ENCODE measurements at places on chromosomes 2 and 18.

DNA sequence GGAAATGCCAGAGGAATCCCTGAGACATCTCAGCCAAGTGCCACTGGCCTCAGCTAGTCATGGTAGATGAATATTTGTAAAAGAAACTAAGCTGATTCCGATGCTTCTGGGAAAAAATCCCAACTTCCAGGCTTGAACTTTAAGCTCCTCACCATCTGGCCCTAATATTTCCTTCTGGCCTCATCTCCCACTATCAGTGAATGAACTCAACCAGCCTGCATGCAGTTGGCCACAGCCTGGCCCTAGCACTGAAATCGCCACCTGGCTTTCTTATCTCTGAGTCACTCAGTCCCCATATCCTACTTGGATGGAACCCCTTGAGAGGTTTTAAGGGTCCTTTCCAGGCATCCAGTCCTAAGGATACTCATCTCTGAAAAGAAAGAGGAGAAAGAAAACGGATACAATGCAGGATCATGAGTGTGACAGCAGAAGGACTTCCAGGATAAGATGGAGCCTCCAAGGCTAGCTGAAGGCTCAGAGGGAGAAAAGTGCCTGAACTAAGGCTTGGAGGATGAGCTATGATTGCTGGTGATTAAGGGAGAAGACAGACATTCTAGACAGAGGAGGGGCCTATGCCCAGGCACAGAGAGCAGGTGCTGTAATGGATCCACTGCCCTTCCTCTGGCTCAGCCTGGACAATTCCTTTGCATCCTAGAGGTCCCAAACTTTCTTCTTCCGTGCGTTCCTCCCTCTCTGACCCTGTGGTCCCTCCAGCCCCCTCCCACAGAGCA, 141.5 kb upstream of the MYCN start:
- no peaks in the 10 kb centered on the region for H3K36me3 ChIP-seq
- H3K4me1 ChIP-seq, result no peaks in the 10 kb centered on the region
- peaks cover 5% of the 10 kb centered on the region for H3K27me3 ChIP-seq
- no peak for DNase-seq
- no peak overlapping the region for H3K4me3 ChIP-seq
- no peak overlapping the region for H3K27ac ChIP-seq

GRCh38 chr18:4720518-4720917, 265.4 kb upstream of the DLGAP1 start:
- no peaks in the 10 kb centered on the region for H3K36me3 ChIP-seq
- H3K4me1 ChIP-seq, result no peaks in the 10 kb centered on the region
- no peak for DNase-seq
- no peak overlapping the region for H3K27ac ChIP-seq

- no peak overlapping the region for H3K27ac ChIP-seq
- no peaks in the 10 kb centered on the region for H3K27me3 ChIP-seq
- DNase-seq, result no peak
- H3K4me3 ChIP-seq, result no peak overlapping the region
- no peaks in the 10 kb centered on the region for H3K4me1 ChIP-seq
Observed at GRCh38 chr2:196403471-196403870, 232.1 kb upstream of the STK17B start.

- no peaks in the 10 kb centered on the region for H3K27me3 ChIP-seq
- H3K27ac ChIP-seq, result peak within 1 kb of the TSS; percentile 89
- H3K4me1 ChIP-seq, result peaks cover 51% of the 10 kb centered on the region
- peaks cover 48% of the 10 kb centered on the region for H3K36me3 ChIP-seq
Observed at GRCh38 chr2:9474361-9475057, at the start of gene IAH1. IAH1 (plus strand) TSS chr2:9474551; CDS start chr2:9474567, 16 bp downstream.

- no peak overlapping the region for H3K27ac ChIP-seq
- DNase-seq, result no peak
- no peak overlapping the region for H3K4me3 ChIP-seq
Observed at GRCh38 chr2:156883804-156884203, 373.7 kb upstream of the GALNT5 start.

DNA sequence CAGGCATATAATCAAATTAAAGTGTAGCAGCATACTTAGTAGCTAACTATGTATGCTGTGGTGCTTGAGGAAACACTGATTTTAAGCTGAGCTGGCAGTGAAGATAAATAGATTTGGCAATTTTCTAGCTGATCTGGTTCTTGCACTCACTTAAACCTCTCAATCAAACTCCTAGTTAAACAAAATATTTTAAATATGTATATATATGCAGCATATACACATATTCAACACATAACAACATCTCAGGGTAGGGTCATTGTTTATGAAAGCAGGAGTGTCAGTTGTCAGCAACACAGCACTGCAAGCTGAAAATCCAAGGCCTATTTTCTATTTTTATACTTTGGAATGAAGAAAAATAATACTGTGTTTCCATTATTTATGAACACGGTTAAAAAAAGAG, 10.4 kb upstream of the FSHR start:
- no peak overlapping the region for H3K27ac ChIP-seq
- H3K36me3 ChIP-seq, result no peaks in the 10 kb centered on the region
- no peak for DNase-seq
- no peaks in the 10 kb centered on the region for H3K27me3 ChIP-seq
- no peaks in the 10 kb centered on the region for H3K4me1 ChIP-seq

- no peak overlapping the region for H3K27ac ChIP-seq
- DNase-seq, result no peak
- H3K36me3 ChIP-seq, result no peaks in the 10 kb centered on the region
- no peak overlapping the region for H3K4me3 ChIP-seq
Observed at GRCh38 chr2:119024152-119024551, 82.2 kb downstream of the MARCO start.

GRCh38 chr2:20422402-20423271, 24.2 kb upstream of the RHOB start:
- peaks cover 26% of the 10 kb centered on the region for H3K4me1 ChIP-seq
- peak; percentile 53 for DNase-seq
- peaks cover 33% of the 10 kb centered on the region for H3K27me3 ChIP-seq
- no peak overlapping the region for H3K4me3 ChIP-seq

- no peak for DNase-seq
- peaks cover 12% of the 10 kb centered on the region for H3K27me3 ChIP-seq
- no peak overlapping the region for H3K4me3 ChIP-seq
- no peak overlapping the region for H3K27ac ChIP-seq
- no peaks in the 10 kb centered on the region for H3K36me3 ChIP-seq
Observed at GRCh38 chr2:128260239-128261138, 58.2 kb downstream of the HS6ST1 start.

DNA sequence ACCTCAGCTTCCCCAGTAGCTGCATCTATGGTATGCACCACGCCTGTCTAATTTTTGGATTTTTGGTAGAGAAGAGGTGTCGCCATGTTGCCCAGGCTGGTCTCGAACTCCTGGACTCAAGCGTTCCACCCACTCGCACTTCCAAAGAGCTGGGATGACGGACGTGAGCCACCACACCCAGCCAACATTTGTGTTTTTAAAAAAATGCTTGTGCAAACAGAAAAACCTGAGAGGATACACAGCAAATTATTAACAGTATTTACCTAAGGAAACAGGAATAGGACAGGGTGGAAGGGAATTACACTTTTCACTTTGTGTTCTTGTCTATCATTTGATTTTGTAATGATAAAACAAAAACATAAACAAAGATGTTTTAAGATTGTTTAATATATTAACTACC, 25.1 kb downstream of the NOL10 start:
- H3K27me3 ChIP-seq, result no peaks in the 10 kb centered on the region
- no peak overlapping the region for H3K27ac ChIP-seq
- H3K4me3 ChIP-seq, result no peak overlapping the region
- no peak for DNase-seq
- H3K4me1 ChIP-seq, result no peaks in the 10 kb centered on the region
- peaks cover 16% of the 10 kb centered on the region for H3K36me3 ChIP-seq

GRCh38 chr2:206471524-206472062, 28.3 kb downstream of the ADAM23 start:
- no peaks in the 10 kb centered on the region for H3K4me1 ChIP-seq
- H3K4me3 ChIP-seq, result no peak overlapping the region
- no peaks in the 10 kb centered on the region for H3K36me3 ChIP-seq
- H3K27ac ChIP-seq, result no peak overlapping the region
- H3K27me3 ChIP-seq, result peaks cover 7% of the 10 kb centered on the region

- no peak overlapping the region for H3K4me3 ChIP-seq
- H3K27ac ChIP-seq, result no peak overlapping the region
- H3K36me3 ChIP-seq, result no peaks in the 10 kb centered on the region
- no peak for DNase-seq
Observed at GRCh38 chr2:80506563-80506962, 202.0 kb upstream of the LRRTM1 start.

DNA sequence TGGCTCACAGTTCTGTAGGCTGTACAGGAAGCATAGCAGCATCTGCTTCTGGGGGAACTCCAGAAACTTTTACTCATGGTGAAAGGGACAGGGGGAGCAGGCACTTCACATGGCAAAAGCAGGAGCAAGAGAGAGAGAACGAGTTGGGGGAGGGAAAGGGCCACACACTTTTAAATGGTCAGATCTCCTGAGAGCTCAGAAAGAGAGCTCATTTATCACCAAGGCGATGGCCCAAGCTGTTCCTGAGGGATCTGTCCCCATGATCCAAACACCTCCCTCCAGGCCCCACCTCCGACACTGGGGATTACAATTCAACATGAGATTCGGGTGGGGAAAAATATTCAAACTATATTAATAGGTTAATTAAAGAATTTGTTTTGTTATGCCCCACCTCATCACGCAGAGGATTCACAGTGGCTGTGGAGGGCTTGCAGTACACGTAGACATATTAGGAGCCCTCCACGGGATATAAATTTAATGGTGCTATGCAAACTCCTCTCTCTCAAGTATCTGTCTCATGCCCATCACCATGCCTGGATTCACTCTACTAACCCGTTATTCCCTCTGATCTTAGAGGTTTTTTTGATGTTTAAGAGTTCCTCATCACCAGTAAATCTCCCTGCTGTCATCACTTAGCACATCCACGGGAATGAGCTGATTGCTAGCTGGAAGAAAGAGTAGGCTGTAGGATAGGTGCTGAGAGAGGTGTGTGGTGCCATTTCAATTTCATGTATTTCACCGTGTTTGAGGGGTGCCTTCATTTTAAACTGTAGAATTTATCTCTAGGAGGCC, 84.5 kb upstream of the ARHGAP28 start:
- H3K36me3 ChIP-seq, result no peaks in the 10 kb centered on the region
- no peaks in the 10 kb centered on the region for H3K27me3 ChIP-seq
- no peak for DNase-seq
- H3K4me1 ChIP-seq, result no peaks in the 10 kb centered on the region
- H3K4me3 ChIP-seq, result no peak overlapping the region

- H3K4me3 ChIP-seq, result no peak overlapping the region
- DNase-seq, result no peak
- H3K27ac ChIP-seq, result no peak overlapping the region
- H3K27me3 ChIP-seq, result peaks cover 22% of the 10 kb centered on the region
Observed at GRCh38 chr2:232890536-232890895, 20.5 kb downstream of the SNORC start.

- H3K36me3 ChIP-seq, result no peaks in the 10 kb centered on the region
- H3K27me3 ChIP-seq, result no peaks in the 10 kb centered on the region
- peaks cover 10% of the 10 kb centered on the region for H3K4me1 ChIP-seq
- H3K27ac ChIP-seq, result no peak overlapping the region
- H3K4me3 ChIP-seq, result no peak overlapping the region
Observed at GRCh38 chr18:46060359-46060841, 11.7 kb downstream of the PSTPIP2 start.

- no peaks in the 10 kb centered on the region for H3K27me3 ChIP-seq
- no peaks in the 10 kb centered on the region for H3K36me3 ChIP-seq
- no peaks in the 10 kb centered on the region for H3K4me1 ChIP-seq
- no peak overlapping the region for H3K4me3 ChIP-seq
- no peak for DNase-seq
Observed at GRCh38 chr2:185813707-185814106, 75.1 kb downstream of the FSIP2 start.

- no peaks in the 10 kb centered on the region for H3K36me3 ChIP-seq
- H3K27ac ChIP-seq, result peak overlapping the region; percentile 38
- H3K27me3 ChIP-seq, result no peaks in the 10 kb centered on the region
- no peak overlapping the region for H3K4me3 ChIP-seq
Observed at GRCh38 chr18:55153346-55153745, 194.1 kb upstream of the CCDC68 start.

DNA sequence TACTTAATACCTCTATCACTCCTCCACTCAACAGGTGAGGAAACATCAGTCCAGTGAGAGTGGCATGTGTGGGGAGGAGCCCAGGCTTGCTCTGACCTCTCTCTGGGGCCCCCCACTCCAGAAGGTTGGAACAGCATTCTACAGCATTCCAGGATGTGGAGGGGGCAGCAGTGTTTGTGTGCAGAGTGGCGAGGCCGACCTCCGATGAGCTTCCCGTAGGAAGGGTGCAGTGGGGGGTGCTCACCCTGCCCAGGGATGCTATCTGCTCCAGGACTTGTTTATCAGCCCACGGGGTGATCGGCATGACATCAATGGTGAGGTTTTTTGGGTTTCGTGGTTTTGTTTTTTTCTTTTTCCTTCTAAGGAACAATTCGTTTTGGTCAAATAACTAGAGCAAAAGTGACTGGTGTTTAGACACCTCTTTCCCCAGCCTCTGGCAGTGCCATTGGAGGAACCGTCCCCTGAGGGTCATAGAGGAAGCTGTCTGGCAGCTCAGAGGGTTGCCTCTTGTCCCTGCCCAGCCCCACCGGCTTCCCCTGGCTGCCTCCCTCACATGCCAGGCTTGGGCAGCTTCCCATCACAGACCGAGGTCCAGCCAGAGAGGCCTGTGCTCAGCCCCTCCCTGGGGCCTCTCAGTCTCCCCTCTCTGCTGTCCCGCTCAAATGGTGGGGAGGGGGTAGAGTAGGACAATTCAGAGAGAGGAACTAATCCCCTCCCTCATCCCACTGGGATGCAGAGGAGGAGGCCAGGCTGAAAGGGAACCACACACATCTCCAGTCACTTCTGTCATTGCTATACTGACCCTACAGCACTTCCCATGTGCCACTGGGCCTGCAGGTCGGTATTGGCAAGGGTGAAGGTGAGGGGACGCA, 96.5 kb downstream of the ZFP36L2 start:
- peak overlapping the region; percentile 56 for H3K4me3 ChIP-seq
- no peaks in the 10 kb centered on the region for H3K27me3 ChIP-seq
- DNase-seq, result no peak

- H3K4me3 ChIP-seq, result no peak overlapping the region
- H3K27me3 ChIP-seq, result no peaks in the 10 kb centered on the region
- no peak for DNase-seq
- no peaks in the 10 kb centered on the region for H3K4me1 ChIP-seq
Observed at GRCh38 chr2:136666-137065, 90.4 kb upstream of the FAM110C start.

DNA sequence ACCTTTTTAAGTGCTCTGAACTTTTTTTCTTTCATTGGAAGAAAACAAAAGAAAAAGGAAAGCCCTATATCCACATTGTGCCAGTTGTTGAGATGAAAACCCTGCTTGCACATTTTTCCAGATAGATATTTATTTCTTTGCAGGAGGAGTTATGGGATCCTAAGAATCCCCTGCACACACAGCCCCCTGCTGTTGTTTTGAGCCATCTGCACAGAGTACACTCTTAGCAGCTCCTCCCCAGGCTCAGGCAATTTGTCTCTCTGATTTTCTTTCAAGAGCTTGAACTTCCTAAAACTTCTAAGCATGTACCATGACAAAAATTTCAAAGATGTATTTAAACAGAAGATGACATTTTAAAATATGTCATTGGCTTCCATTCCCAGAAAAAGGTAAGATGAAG, 436.9 kb downstream of the METTL4 start:
- no peak overlapping the region for H3K27ac ChIP-seq
- no peak overlapping the region for H3K4me3 ChIP-seq
- H3K4me1 ChIP-seq, result no peaks in the 10 kb centered on the region
- no peaks in the 10 kb centered on the region for H3K36me3 ChIP-seq
- H3K27me3 ChIP-seq, result no peaks in the 10 kb centered on the region

All from activated naive CD4-positive, alpha-beta T cell treated with anti-CD3 and anti-CD28 coated beads, Interleukin-2, amount 10 ng/mL, durations not matched to agents 7 days and 5 days (primary cell).